ENCODE measurements at places on chromosomes 5 and 9.

DNA sequence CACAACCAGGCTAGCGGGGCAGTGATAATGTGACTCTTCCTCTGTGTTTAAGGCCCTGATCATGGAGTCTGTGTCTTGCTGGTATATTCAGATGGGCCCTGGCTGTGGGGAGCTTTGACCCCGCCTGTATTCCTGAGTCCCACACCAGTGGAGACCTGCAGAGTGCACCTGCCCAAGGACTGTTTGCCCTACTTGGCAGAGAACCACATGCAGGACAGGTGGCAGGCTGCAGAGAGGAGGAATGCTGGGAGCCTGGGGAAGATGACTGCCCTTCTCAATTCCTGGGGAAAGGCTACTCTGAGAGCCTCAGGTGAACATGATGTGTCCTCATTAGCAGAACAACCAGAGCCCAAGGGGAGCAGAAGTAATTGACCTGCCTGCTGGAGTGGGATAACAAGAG, 36.2 kb downstream of the IARS1 start:
- no peak for DNase-seq

- no peak for DNase-seq
Observed at GRCh38 chr9:137825324-137825989, 52.1 kb upstream of the CACNA1B start.

- DNase-seq = no peak
Observed at GRCh38 chr9:36945999-36946398, 88.1 kb downstream of the PAX5 start.

GRCh38 chr5:143086908-143087637, 316.4 kb downstream of the NR3C1 start:
- DNase-seq = no peak

DNA sequence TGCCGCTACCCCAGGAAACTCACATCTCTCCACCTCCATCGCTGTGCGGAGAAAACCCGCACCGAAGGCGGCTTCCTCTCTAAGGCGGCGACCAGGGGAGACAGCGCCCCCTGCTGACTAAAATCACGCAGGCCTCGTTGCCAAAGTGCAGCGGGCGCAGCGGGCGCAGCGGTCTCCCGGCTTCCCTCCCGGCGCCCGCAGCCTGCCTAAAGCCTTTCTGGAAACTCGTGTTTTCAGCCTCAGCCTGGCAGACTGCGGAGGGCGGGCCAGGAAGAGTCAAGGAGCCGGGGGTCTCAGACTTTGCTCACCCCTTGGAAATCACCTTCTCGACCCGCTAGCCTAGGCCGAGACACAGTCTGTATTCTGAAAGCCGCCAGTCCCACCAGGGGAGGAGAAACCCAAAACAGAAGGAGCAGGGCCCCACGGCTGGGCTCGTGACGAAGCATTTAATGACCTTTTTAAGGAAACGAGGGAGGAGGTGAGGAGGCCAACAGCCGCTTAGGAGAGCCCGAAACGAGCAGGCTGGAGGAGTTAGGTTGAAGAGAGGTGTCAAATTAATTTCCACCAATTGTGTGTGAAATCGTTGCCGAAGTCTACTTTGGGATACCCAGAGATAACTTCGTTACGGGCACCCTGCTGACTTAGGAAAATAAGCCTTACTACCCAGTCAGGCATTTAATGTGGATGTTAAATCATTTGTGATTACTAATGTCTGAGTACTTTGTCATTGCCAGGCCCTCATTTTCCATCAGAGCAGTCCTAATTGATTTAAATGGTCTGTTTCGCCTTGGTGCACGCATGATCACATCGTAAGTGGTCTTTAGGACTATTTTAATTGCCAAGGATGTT, 7.3 kb upstream of the FOXB2 start:
- DNase-seq = no peak

DNA sequence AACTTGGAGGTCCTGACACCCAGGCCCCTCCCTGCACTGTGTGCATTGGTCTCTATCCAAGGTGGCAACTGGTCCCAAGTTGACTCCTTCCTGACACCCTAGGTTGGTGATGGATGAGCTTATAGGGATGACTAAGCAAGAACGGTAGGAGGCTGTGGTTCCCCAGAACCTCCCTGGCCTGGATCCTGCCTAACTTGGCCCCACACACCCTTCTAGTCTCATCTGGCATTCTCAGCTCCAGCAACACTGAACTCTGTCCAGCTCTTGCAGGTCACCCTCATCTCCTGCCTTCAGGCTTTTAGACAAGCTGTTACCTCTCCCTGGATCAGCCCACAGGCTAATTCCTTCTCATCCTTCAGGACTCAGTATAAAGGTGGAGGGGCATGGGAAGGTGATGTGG, 16.5 kb downstream of the AQP3 start:
- no peak for DNase-seq

GRCh38 chr9:8356406-8356805, 556.8 kb upstream of the DMAC1 start:
- DNase-seq = no peak

GRCh38 chr5:19235101-19235584, 752.9 kb downstream of the CDH18 start:
- no peak for DNase-seq

GRCh38 chr5:75091597-75091996, 39.2 kb upstream of the GCNT4 start:
- DNase-seq = no peak

GRCh38 chr5:58452566-58453258, 7.2 kb downstream of the PLK2 start:
- no peak for DNase-seq

DNA sequence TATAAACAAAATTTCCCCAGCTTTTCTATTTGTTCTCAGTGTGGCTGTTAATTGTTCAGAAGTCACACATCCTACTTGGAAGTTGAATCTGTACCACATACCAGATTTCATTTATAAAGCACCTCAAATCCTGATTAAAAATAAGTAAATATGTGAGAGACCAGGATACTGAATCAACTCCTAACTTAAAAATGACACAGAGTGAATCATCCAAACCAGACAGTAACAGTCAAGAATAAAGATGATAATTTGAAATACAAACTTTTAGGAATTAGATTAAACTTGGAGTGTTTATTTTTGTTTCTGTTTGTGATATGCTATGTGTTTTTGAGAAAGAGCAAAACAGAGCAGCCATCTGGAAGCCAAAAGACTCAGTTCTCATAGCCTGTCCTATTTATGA, 633.2 kb upstream of the RORB start:
- DNase-seq = no peak

DNA sequence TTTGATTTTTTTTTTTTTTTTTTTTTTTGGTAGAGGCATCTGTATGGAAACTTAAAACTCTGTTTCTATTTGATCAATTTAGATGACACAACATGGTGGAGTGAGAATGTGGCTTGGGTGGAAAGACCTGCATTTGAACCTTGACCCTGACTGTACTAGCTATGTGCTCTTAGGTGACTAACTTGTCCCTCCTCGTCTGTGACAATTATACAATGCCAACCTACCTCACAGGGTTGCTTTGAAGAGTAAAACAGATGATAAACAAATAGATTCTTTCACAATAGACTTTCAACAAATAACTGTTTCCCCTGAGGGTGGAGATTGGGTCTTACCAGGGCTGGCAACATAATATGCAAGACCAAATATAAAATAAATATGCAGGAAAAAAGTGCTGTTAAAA, 109.3 kb downstream of the CRB2 start:
- DNase-seq = no peak

- no peak for DNase-seq
Observed at GRCh38 chr9:37976714-37977477, 73.0 kb upstream of the SLC25A51 start.

GRCh38 chr9:97387504-97387886, 24.4 kb upstream of the TDRD7 start:
- DNase-seq = no peak

- DNase-seq = no peak
Observed at GRCh38 chr5:176405656-176406435, 10.5 kb downstream of the CLTB start.

GRCh38 chr5:116671211-116671736, 96.7 kb upstream of the SEMA6A start:
- DNase-seq = no peak

DNA sequence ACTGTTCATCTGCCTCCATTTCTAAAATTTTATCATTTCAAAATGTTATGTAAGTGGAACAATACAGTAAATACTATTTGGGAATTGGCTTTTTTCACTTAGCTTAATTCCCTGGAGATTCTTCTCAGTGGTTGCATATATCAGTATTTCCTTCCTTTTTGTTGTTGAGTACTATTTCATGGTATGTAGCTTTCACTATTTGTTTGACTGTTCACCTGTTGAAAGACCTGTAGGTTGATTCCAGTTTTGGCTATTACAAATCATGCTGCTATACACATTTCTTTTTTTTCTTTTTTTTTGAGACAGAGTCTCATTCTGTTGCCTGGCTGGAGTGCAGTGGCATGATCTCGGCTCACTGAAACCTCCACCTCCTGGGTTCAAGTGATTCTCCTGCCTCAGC, 33.0 kb upstream of the PWWP2A start:
- DNase-seq = no peak

GRCh38 chr9:89254773-89255125, 56.2 kb upstream of the CKS2 start:
- no peak for DNase-seq

GRCh38 chr5:73300337-73301207, 127.6 kb downstream of the TMEM174 start:
- DNase-seq = no peak

DNA sequence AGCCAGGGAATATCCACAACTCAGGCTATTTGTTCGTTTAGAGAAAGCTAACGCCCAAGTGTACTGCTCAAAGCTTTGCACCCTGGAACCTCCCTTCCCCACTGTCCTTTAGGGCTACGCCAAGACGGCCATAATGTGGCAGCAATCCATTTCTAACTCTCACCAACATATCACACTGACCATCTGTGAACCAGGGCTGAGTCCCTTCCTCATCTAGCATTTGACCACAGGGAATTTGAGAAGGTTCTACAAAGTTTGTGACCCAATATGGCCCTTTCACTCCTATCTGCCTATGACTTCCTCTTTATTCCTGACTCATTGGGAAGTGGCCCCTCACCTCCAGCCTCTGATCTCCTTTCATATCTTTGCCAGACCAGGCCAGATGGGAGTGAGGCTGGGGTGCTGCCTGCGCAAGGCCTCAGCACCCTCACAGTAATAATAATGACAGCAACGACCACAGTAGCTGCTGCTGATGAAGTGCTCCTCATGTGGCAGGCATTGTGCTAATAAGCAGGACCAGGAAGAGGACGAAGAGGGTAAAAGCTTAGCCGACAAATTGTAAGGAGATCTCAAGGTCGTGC, 9.3 kb upstream of the ARAP3 start:
- no peak for DNase-seq

DNA sequence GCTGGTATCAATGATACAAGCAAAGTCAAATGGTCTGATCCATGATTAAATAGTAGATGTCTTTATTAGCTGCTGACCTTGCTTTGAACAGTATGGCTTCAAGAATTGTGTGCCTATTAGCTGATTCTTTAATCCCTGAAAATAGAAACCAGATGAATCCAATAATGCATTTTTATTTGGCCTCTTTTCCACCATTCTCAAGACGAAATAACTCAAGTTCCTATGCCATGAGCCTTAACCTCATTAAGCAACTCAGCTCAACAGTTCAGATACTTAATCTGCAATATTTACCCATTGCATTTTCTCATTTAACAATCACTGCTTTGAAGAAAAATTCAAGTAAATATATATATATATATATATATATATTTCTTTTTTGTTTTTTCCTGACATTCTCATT, 588.6 kb upstream of the MEF2C start:
- DNase-seq = no peak

DNA sequence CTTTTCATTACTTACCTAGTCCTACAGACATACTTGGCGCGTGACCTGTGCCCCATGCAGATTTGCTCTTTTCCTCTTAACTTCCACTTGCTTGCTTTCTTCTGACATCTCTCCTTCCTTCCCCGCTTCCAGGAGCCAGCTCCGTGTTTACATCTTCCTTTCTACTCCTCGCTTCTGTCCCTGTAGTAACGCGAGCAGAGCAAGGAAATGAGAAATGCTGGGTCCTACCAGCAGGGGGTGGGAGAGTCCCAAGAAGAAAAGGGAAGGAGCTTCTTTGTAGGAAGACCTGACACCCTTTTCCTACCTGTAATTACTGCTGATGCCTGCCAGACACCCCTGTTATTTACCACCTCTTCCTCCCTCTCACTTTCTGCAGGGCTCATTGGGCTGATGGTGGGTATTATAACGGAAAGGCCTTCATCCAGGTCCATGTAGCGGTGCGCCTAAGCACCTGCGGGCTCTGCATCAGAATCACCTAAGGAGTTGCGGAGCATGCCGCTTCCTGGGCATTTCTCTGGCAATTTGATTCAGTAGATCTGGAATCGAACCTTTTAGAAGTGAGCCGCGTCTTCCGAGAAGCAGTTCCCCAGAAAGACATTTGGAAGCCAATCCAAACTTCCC, 1260.8 kb upstream of the WWC1 start:
- no peak for DNase-seq

GRCh38 chr9:18890372-18890771, 142.6 kb downstream of the SAXO1 start:
- DNase-seq = no peak

GRCh38 chr5:173211284-173211683, 23.7 kb downstream of the NKX2-5 start:
- DNase-seq = no peak

- DNase-seq = no peak
Observed at GRCh38 chr5:26259081-26259480, 779.3 kb downstream of the CDH9 start.
